ENCODE measurements at places on chromosomes 2 and 18.

GRCh38 chr2:9519250-9519649, 36.4 kb downstream of the ADAM17 start:
- DNase-seq: no peak

- no peak for DNase-seq
Observed at GRCh38 chr2:223560749-223561435, 41.3 kb downstream of the SCG2 start.

- DNase-seq: no peak
Observed at GRCh38 chr2:179746981-179747380, 114.4 kb downstream of the ZNF385B start.

DNA sequence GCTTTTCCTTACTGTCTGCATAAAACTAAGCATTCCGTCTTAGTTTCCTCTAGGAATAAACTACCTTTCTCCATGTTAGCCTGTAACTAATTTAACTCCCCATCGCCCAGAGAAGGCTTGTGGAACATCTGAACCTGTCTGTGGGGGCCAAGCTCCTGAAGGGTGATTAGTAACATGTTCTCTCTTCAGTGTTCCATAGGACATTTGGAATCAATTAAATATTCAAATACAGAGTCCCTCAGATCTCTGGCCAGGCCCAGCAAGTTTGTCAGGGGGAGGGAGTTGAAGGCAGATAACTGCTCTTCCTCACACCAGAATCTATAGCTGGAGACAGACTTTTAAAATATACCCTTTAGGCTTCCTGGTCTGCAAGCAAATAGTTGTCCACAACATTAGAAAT, 8.8 kb downstream of the RDH14 start:
- no peak for DNase-seq

DNA sequence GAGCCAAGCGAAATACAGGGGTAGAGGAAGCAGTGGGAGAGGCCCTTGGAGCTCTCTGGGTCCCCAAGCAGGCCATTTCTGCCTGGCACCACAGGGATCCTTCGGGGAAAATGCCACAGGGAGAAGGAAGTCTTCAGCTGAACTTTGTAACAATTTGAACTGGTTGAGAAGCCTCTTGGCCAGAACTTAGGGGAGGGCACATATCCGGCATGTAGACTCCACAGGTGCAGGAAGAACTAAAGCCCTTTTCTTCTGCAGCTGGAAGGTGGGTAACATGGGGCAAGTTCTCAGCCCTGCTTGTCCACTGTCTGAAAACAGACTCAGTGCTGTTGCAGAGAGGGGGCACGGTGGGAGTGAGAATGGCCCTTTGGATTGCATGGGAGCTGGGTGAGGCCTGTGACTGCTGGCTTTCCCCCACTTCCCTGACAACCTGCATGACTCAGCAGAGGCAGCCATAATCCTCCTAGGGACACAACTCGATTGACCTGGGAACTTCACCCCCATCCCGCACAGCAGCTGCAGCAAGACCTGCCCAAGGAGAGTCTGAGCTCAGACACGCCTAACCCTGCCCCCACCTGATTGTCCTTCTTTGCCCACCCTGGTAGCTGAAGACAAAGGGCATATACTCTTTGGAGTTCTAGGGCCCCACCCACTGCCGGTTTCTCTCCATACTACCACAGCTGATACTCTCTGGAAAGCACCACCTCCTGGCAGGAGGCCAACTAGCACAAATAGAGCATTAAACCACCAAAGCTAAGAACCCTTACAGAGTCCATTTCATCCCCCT, 101.6 kb upstream of the FAM136A start:
- DNase-seq: no peak

GRCh38 chr2:99641999-99642398, 152.2 kb upstream of the REV1 start:
- no peak for DNase-seq

GRCh38 chr2:236344446-236344845, 80.2 kb upstream of the ASB18 start:
- no peak for DNase-seq

- no peak for DNase-seq
Observed at GRCh38 chr18:1604751-1605150, 700.1 kb downstream of the ADCYAP1 start.

- DNase-seq: no peak
Observed at GRCh38 chr2:183037553-183038340, 510 bp downstream of the NCKAP1 start.

- no peak for DNase-seq
Observed at GRCh38 chr2:101679037-101679726, 18.3 kb upstream of the MAP4K4 start.

- no peak for DNase-seq
Observed at GRCh38 chr2:216133397-216133796, 24.2 kb downstream of the XRCC5 start.

DNA sequence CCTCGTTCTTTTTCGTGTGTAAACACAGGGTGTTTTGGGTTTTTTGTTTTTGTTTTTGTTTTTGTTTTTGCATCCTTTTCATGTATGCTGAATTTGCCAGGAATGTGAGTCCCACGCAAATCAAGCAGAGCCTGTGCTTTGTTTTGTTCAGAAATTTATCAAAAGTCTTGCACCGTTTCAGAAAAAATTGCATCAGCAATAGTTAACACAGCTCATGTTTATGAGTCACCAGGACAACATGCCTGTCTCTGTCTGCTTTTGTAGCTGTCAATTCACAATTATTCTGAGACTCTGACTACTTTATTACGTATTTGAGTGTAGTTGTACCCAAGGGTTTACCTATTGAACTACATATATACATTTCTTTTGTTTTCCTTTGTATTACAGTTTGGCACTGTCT, 38.3 kb downstream of the MRPL44 start:
- DNase-seq: no peak

- no peak for DNase-seq
Observed at GRCh38 chr2:205767617-205768016, 85.3 kb downstream of the NRP2 start.

- DNase-seq: peak; percentile 67
Observed at GRCh38 chr2:85266146-85267041, 61.4 kb downstream of the TGOLN2 start.

GRCh38 chr2:167135706-167136105, 247.4 kb downstream of the XIRP2 start:
- DNase-seq: no peak

- no peak for DNase-seq
Observed at GRCh38 chr2:113257516-113258264, 21.0 kb downstream of the PAX8 start.

DNA sequence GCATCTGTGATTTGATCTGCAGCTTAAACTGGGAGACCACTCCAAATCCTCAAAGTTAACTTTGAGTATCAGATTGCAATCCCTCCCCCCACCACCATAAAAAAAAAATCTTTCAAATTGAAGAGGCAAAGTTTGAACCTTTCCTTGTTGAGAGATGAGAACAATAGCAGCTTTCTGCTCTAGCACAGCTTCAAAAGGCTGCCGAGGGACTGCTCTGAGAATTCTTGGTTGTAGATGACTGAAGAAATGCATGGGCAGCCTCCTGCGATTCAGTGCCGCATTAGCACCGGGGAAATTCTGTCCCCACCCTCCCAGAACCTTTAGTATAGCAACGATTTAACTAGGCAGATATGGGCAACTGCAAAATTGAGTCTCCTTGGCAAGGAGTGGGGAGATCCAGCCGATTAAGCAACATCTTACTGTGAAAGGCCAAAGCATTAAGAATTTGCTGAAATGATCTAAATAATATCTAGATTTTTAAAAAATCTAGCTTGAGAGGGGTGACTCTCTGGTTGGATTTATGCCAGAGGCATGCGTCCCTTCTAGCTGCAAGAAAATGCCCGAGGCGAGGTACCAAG, 3.9 kb upstream of the SP5 start:
- DNase-seq: no peak

DNA sequence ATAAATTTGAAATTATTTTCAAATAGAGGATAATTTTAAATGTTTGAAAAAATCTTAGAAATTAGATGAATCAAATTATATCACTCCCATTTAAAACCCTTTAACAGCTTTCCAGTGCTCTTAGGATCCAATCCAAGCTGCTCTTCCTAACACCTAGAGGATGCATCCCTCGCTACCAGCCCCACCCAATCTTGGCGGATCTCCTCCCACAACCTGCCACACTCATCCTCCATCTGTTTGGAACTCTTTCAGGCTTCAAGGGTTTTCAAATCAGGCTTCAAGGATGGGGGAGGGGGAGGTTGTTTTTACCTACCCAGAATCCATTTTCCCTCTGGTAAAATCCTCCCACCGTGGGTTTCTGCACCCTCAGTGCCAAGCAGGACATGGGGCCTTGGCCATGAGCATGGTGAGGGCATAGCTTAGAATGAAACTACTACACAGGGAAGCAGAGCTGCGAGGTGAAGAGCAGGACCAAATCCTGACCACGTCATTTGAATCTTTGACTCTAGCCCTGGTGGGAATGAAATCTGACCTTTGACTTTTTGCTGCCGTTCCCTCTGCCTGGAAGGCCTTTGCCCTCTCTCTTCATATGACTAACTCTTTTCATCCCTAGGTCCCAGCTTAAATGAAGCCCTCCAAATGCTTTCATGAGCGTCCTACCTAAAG, 113.0 kb upstream of the MAPRE2 start:
- no peak for DNase-seq

DNA sequence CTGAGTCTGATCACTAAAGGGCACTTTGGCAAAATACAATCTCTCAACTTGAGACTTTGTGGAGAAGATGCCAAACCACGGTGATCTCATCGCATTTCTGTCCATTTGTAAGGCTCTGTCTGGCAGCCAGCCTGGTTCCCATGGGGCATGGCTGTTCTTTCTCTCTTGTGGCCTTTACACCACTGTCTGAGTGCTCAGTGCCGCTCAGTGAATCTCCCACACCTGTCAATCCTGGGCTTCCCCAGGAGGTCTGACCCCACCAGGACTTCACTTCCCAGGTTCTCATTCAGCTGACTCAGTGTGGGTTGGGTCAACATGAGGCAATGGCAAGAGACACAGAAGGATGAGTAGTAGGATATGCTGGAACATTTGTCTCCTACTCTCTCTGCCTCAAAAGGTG, 96.8 kb upstream of the TRIB2 start:
- DNase-seq: no peak

DNA sequence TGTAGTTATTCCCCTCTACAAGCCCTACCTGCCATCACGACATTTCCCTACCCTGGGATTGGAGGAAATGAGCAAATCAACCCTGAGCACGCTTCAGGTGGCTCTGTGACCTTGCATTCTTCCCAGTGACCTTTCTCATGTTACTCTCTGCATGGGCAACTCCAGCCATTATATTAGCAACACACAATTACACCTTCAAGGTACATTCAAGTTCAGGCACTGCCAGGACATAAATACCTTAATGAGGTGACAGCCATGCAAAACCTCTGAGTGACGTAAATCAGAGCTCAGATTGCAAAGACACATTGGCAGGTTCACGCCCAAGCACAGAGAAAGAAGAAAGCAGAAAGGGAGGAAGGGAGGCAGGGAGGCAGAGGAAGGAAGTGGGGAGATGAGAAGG, 68.7 kb upstream of the ALK start:
- no peak for DNase-seq

GRCh38 chr2:196544906-196545433, 94.5 kb upstream of the CCDC150 start:
- DNase-seq: no peak

DNA sequence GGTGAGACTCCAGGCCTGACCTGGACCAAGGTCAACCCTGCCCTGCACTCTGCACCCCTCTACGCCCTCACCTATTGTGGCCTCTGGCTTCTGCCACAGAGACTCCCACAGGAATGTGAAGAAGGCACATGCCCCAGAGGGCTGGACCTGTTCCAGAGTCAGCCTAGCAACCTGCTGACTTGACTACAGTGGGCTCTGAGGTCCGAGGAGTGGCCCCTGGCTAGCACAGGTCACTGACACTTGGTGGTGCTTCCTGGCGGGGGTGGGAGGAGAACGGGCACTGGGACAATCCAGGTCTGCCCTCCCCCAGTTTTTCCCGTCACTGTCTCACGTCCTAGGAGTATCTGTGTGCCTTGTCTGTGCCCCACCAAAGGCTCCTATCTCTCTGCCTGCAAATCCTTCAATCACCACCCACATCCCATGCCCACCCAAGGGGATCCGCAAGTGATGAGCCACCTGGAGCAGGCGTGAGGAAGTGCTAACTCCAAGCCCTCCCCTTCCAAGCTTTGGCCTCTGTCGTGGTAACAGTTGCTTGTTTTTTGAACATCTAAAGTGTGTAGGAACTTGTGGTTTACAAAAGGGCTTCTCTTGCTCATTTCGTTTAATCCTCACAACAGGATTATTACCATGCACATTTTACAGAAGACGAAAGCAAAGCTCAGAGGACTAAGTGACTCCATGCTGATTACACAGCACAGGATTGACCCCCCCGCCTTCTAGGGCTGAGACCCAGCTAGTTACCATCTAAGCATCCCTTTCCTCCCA, 86.2 kb downstream of the MCFD2 start:
- DNase-seq: no peak

DNA sequence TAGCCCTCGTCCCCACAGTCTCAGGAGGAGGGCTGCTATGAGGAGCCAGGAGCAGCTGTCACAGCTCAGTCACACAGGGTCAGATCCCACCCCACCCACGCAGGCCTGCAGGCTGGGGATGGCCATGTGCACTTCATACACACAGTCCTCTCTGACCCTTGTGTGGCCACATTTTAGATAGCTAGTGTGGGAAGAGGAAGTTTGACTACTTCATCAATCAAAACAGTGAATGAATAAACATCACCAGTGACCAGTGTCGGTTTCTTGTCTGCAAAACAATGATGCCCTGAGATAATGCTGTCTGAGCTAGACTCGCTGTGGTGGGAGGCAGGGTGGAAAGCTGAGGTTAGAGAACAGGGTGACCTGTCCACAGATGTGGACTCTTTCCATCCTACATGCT, 107.1 kb downstream of the PIEZO2 start:
- no peak for DNase-seq

DNA sequence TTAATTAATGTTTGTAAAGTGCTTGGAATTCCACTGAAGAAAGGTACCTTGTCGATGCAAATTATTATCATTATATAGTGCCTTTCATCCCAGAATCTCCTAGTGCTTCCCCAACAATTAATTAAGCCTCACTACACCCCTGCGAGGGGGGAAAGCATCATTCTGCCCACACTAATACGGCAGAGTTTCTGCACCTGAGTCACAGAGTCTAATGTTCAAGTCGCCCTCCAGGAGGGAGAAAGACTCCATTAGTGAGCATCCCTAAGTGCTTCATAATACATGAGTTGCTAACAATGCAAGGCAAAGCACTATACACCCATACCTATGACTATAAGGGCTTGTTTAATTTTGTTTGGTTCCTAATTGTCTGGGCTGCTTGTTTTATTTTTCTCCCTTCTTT, 25.4 kb upstream of the NRP2 start:
- DNase-seq: no peak

DNA sequence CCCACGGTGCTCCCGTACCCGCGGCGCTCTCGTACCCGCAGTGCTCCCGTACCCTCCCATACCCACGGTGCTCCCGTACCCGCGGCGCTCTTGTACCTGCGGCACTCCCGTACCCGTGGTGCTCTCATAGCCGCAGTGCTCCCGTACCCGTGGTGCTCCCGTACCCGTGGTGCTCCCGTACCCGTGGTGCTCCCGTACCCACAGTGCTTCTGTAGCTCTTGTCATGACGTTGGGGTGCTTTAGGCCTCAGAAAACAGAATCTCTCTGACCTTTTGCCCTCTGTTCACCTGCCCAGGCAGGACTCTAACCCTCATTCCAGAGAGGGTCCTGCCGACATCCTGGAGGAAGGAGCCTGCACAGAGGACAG, 35.3 kb downstream of the SLC66A2 start:
- no peak for DNase-seq

- DNase-seq: no peak
Observed at GRCh38 chr2:47810850-47811249, 27.9 kb downstream of the MSH6 start.

Data from CD4-positive, alpha-beta T cell (primary cell).